CD8-positive, alpha-beta memory T cell (primary cell): ENCODE measurements at places on chromosomes 2 and 18. TPM values are rescaled to one million over a fixed set of nuclear protein-coding genes. Genes with fewer than 3 reads are reported as not detected.

GRCh38 chr2:127182626-127183458, 37.3 kb downstream of the CYP27C1 start:
- DNase-seq, result no peak

DNA sequence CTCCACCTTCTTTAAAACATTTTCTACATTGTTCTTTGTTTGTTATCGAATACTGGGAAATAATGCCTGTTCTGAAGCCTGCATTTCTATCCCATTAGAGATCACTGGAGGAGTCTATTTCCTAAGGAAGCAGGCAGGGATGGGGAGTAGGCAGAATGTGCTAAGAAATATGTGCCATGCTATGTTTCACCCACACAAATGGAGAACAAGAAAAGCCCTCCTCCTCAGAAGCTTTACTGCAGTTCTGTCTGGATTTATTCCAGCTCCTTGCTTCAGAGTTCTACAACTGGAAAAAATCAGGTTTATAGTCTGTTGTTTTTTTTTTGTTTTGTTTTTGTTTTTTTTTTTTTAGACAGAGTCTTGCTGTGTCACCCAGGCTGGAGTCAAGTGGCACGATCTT, 825.1 kb downstream of the SLC4A3 start:
- DNase-seq, result no peak

- no peak for DNase-seq
Observed at GRCh38 chr2:18684206-18685038, 95.1 kb upstream of the NT5C1B start.

GRCh38 chr2:118048401-118048800, 34.5 kb upstream of the CCDC93 start:
- DNase-seq, result no peak

DNA sequence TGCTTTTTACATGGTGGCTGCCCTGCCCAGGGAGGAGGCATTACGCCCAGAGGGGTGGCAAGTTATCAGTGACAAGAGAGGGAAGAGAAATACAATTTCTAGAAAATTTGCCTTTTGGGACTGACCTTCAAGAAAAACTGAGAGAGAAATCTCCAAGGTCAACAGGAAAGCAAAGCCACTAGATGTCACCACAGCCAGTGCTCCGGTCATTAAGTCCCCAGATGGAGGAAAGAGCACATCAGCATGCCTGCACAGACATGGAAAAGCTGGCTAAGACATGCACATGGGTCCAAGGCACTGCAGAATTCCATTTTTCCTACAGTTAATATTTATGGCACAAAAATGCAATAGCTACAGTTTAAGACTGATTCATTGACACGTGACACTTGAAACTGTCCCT, 21.0 kb downstream of the FHL2 start:
- DNase-seq, result no peak

DNA sequence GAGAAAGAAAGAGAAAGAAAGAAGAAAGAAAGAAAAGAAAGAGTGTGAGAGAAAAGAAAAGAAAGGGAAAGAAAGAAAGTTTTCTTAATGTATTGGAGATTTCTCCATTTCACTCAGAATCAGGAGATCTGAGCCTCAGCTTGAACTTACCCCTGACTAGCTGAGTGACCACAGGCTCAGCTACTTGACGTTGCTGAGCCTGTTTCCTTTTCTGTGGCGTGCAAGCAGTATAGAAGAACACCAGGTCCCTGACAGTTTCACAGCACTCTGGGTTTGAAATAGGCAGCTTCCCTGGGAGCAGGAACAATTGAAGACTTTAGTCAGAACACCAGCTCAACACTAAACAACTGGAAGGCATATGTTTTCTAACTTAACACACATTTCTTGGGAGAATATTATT, 44.7 kb downstream of the MARCO start:
- no peak for DNase-seq

- DNase-seq, result no peak
Observed at GRCh38 chr2:214341646-214342045, 69.2 kb upstream of the VWC2L start.

The PUM2 gene
- polyA plus RNA-seq, result 17.0 TPM

The STK11IP gene
- polyA plus RNA-seq, result 12.6 TPM

The LCLAT1 gene
- 18.0 TPM for polyA plus RNA-seq
